Activated T-cell treated with anti-CD3 and anti-CD28 coated beads, Interleukin-2, amount 50 U/mL, for 72 hours (primary cell): ENCODE measurements at places on chromosomes 12 and 14.
A peak's percentile ranks its signal among the peaks of the same experiment; 100 is the strongest.

DNA sequence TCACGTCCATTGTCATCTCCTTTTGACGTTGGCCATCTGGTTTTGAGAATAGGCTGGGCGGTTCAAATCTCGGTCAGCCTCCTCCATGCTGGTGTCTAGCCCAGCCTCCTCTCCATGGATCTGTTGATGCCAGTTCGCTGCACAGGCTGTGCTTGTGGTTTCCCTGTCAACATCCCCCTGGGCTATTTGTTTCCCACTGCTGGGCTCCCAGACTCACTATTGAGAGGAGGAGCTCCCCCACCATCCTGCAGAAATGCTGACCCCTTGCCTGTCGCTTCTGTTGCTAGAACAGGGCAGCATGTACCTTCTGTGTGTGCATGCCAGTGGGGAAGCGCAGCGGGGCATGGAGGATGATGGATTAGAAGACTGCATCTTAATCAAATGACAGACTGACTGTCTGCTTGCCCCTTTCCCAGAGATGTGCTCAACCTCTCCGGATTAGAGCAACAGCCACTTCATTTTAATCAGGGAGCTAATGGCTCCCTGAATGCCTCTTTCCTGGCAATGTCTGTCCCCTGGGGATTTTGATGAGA lies 170.5 kb downstream of the TSPAN9 start:
- no peak for DNase-seq

DNA sequence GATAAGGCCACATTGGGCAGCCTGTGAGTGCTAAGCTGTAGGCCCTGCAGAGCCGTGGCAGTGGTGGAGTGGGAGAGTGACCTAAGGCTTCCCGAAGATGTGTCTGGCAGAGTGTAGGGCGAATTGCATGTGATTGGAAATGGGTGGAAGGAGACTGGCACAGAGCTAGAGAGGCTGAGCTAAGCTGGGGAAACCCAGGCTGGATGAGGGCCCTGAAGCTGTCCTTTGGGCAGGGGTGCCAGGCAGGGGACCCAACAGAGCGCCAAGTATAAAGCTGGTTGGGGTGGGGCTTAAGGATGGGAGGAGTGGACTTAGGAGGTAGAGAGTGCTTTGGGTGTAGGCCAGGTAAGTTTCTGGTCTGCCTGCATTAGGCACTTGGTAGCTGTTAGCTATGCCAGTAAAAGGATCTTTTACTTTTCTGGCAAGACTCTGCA lies 47.9 kb downstream of the WDR20 start:
- DNase-seq = no peak

DNA sequence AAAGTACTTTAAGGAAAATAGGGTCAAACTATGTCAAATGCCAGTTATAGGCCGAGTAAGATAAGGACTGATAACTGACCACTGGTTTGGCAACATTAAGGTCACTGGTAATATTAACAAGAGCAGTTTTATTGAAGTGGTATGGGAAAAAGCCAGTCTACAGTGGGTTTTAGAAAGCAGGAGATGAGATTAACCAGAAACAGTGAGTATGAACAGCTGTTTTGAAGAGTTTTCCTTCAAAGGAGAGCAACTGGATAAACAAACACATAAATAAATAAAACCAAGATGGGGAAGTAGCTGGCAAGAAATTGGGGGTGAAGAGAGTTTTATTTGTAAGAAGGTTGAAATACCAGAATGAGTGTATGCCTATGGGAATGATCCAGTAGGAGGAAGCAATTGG lies 30.3 kb downstream of the KITLG start:
- DNase-seq = no peak

- DNase-seq = no peak
Measured at GRCh38 chr14:51938137-51938536, 51.2 kb upstream of the RTRAF start.

- DNase-seq = peak; percentile 78
Measured at GRCh38 chr12:103505371-103506236, 9.8 kb upstream of the C12orf42 start.

- peak; percentile 72 for DNase-seq
Measured at GRCh38 chr14:92613008-92613658, 99.6 kb downstream of the RIN3 start.

DNA sequence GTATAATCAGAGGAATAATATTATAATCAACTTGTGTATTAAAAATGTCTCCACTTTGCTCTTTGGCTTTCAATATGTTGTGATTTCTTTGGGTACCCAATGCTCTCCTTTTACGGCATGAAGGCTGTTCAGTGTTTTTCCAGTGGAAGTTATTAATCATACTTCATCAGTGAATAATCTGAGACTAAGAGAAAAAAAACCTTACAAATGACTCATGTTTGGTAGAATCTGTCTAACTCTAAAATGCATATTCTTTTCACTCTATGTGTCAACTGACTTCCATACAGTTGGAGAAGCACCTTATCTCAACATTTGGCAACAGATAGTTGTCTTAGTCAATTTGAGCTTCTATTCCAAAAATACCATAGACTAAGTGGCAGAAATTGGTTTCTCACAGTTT lies 82.2 kb downstream of the PTPRO start:
- DNase-seq = no peak

- DNase-seq = no peak
Measured at GRCh38 chr14:30385925-30386324, 173.0 kb upstream of the G2E3 start.

GRCh38 chr14:60171690-60172089 lies 6.5 kb upstream of the DHRS7 start:
- DNase-seq = no peak

GRCh38 chr12:59928416-59928815 lies 332.6 kb downstream of the SLC16A7 start:
- no peak for DNase-seq

DNA sequence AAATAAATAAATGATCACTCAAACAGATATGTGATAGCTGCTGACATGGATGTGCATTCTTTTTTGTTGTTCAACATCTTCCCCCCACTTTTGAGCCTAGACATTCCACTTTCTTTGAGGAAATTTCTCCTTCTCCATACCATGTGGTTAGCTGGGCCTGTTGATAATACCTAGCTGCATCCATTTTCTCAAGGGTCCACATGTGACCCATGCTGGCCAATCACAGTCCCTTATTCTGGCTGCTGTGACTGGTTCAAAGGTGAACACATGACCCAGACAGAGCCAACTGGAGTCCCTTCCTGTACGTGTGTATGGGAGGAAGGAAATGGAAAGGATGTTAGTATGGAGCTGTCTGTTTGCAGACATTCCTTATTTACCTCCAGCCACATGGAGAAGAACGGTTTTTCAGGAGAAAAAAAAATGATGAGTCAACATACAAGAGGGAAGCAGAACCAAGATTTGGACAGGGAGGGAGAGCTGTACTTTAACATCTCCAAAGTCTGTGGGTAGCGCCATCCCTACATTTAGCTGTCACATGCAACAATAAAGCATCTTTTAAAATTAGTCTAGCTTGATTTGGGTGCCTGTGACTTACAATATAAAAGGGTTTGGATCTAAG lies 391.7 kb upstream of the TBX3 start:
- no peak for DNase-seq

DNA sequence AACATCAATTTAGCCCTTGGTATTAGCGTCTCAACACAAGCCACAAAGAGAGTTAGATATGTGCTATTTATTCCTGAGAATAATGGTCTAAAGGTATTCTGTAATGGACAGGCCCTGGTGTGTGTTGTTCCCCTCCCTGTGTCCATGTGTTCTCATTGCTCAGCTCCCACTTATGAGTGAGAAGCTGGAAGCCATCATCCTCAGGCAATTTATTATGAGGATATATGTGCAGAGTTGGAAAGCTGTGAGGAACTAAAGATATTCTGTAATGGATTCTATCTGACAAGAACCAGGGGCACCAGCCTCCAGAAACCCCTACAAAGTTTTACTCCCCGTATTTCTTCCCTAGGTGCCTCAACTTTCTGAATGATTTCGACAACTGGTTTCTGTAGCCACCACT lies 210.8 kb downstream of the GRIN2B start:
- no peak for DNase-seq

- DNase-seq = no peak
Measured at GRCh38 chr14:89540830-89541470, 123.9 kb upstream of the FOXN3 start.

- no peak for DNase-seq
Measured at GRCh38 chr12:3598896-3599860, 108.2 kb downstream of the PRMT8 start.

DNA sequence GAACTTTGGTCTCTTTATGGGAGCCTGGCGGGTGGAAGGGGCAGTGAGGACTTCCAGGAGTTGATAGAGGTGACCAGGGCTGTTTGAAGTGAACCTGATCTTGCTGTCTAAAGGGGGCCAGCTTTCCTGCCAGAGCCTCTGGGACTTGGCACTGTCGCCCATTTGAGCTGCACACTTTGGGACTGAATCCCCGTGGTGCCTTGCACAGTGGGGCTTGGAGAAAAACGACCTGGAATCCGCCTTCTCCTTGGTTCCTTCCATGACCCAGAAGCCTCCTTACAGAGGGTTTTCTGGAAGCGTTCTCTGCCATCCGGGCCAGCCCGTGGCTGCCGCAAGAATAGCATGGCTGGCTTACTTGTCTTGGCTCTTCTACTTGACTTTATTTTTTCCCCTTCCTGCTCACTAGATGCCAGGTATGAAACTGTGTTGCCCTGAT lies 2.0 kb downstream of the RFLNA start:
- no peak for DNase-seq

GRCh38 chr14:68663385-68664076 lies 129.3 kb downstream of the ZFP36L1 start:
- peak; percentile 70 for DNase-seq

GRCh38 chr12:111313833-111314259 lies 55.0 kb downstream of the PHETA1 start:
- peak; percentile 78 for DNase-seq

DNA sequence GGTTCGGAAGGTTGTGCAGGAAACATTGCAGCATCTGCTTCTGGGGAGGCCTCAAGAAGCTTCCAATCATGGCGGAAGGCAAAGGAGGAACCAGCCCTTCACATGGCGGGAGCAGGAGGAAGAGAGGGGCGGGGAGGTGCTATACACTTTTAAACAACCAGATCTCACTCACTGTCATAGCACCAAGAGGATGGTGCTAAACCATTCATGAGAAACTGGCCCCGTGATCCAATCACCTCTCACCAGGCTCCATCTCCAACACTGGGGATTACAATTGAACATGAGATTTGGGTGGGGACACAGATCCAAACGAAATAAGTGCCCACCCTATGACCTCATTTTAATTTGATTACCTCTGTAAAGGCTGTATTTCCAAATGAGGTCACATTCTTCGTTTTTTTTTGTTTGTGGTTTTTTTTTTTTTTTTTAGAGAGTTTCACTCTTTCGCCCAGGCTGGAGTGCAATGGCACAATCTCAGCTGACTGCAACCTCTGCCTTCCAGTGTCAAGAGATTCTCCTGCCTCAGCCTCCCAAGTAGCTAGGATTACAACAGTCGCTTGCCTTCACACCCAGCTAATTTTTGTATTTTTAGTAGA lies 11.4 kb upstream of the ORAI1 start:
- DNase-seq = no peak

DNA sequence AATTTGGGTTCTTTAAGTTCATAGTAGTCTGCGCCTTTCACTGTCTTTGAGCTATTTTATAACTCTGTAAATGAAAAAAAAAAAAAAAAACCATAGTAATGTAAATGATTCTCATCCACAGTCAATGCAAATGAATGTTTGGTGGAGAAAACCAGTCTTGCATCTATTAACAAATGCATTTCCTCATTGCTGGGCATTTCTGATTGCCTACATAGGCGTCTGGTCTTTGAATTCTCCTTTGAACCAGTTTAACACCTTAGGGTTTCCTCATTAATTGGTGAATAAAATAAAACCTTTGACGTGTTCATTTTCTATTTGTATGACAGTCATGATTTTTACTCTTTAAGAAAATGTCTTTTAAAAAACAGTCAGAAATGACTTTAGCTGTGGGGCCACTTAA lies 114.8 kb downstream of the C12orf75 start:
- no peak for DNase-seq

GRCh38 chr12:8449355-8449859 lies 6.4 kb upstream of the CLEC6A start:
- no peak for DNase-seq

DNA sequence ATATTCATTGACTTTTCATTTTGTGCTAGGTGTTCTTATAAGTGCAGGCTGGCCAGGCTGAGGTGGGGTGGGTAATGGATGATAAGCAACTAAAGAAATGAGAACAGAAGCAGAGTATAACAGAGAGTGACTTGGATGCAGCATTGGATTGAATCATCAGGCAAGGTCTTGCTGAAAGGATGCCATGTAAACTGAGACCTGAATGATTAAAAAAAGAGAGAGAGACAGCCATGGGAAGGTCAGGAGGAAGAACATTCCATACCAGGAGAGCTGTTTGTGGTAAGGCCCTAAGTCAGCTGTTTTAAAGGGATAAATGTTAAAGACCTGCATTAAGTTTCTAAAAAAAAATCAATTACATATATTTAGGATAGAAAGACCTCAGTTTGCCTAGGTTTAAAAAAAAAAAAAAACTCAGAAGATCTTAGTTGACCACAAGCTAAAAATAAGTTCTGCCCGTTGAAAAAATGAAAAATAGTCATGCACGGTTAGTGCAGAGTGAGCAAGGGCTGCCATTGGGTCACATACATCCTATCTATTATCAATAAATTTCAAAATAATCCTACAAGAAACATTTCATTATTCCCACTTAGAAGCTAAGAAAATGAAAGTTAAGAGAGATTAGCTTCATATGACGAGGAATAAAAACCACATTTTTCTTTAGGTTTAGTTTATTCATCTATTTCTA lies 37.2 kb downstream of the IFNG start:
- DNase-seq = no peak

DNA sequence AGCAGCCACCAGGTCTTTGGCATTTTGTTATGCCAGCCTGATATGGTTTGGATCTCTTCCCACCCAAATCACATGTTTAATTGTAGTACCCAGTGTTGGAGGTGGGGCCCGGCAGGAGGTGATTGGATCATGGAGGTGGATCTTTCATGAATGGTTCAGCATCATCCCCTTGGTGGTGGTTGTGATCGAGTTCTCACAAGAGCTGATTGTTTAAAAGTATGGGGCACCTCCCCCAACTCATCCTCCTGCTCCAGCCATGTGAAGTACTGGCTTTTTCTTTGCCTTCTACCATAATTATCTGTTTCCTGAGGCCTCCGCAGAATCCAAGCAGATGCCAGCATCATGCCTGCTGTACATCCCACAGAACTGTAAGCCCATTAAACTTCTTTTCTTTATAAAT lies 12.8 kb upstream of the PRKD1 start:
- DNase-seq = no peak
